ENCODE measurements at places on chromosomes 2 and 18.

GRCh38 chr2:173347305-173348168, 7.1 kb upstream of the CDCA7 start:
- DNase-seq: peak; percentile 94

- no peak for DNase-seq
Observed at GRCh38 chr2:173962583-173963110, 2.5 kb downstream of the SP3 start.

GRCh38 chr2:116499389-116499788, 1315.1 kb upstream of the DDX18 start:
- peak; percentile 27 for DNase-seq

DNA sequence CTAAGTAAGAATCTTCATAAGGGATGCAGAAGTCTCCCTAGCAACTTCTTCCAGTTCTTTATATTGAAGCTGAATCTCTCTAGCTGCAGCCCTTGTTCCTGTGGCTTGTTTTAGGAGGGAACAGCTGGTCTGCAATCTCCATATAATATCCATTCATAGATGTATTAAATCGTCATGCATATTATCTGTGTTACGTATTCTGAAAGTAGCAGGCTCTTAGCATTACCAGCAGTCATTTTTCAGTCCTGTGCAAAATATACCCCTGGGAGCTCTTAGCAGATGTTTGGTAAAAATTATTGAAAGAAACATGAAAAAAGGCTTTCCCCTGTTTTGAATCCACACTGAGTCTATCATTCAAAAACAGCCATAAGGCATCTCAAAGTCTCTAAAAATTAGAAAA, 385.3 kb downstream of the IRS1 start:
- DNase-seq: no peak

GRCh38 chr18:58866066-58866772, 1.5 kb downstream of the ZNF532 start:
- no peak for DNase-seq

DNA sequence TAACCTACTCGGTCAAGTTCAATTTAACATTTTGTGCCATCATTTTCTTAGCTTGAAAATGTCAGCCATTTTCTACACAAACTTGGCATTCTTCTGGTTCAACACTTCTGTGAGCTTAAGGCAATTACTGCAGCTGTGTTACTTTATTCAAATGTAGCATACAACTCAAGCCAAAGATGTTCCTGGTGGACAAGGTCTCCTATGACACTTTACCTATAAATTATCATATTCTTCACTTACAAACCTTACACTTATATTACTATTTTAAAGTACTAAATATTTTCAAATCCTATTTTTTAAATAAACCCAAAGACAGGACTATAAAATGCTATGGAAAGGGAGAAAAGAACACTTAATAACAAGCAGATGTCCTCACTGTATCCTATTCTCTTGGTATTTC, 1045.3 kb downstream of the TSN start:
- no peak for DNase-seq

DNA sequence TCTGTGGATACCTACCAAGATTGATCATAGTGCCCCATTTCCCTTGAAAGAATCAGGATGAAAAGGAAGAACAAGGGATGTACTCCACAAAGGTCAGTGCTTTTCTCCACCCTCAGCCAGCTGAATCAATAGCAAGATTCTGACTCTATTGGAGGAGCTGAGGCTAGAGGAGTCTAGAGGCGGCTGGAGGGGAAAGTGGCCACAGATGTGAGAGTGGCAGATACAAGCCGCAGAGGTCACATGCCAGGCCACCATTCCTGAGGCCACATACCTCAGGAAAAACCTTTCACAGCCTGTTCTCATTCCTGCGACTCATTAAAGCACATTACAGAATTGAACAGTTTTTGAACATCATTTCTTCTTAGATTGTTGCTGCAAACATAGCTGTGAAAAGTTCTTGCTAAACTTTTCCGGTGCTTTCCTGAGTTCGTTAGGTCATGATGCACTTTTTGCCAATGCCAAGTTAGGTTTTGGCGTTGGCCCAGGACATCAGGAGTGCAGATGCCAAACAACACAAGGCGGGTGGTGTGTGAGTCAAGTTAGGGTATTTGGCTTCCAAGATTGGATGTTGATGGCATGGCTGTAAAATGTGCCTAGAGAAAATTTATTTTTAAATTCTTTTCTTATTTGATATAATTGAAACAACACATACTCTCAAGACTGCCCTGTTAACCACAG, 160.7 kb upstream of the SP5 start:
- DNase-seq: no peak

- no peak for DNase-seq
Observed at GRCh38 chr2:169637620-169638019, 53.5 kb downstream of the PPIG start.

- DNase-seq: no peak
Observed at GRCh38 chr18:56035546-56035945, 447.6 kb upstream of the TCF4 start.

GRCh38 chr18:44885507-44885906, 204.8 kb downstream of the SETBP1 start:
- no peak for DNase-seq

- DNase-seq: no peak
Observed at GRCh38 chr18:76306685-76307292, 188.3 kb downstream of the ZNF516 start.

GRCh38 chr2:145402706-145403277, 882.9 kb upstream of the ZEB2 start:
- DNase-seq: no peak

- no peak for DNase-seq
Observed at GRCh38 chr2:111159641-111160040, 38.9 kb downstream of the BCL2L11 start.

DNA sequence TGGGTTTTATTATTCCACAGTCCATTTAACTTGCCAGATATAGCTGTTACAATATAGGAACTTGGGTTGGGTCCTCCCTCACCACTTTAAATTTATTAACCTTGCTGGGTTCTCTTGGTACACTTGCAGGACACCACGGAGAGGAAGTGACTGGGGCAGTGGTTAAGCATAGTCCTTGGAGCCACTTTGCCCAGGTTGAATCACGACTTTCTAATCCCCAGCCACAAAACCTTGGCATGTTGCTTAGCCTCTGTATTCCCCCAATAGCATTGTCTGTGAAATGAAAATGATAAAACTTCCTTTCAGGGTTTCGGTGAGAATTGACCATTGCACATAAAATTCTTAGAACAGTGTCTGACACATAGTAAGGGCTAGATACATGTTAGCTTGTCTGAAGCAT, 221.2 kb downstream of the IRS1 start:
- no peak for DNase-seq

GRCh38 chr18:13108330-13108729, 110.2 kb upstream of the LDLRAD4 start:
- no peak for DNase-seq

DNA sequence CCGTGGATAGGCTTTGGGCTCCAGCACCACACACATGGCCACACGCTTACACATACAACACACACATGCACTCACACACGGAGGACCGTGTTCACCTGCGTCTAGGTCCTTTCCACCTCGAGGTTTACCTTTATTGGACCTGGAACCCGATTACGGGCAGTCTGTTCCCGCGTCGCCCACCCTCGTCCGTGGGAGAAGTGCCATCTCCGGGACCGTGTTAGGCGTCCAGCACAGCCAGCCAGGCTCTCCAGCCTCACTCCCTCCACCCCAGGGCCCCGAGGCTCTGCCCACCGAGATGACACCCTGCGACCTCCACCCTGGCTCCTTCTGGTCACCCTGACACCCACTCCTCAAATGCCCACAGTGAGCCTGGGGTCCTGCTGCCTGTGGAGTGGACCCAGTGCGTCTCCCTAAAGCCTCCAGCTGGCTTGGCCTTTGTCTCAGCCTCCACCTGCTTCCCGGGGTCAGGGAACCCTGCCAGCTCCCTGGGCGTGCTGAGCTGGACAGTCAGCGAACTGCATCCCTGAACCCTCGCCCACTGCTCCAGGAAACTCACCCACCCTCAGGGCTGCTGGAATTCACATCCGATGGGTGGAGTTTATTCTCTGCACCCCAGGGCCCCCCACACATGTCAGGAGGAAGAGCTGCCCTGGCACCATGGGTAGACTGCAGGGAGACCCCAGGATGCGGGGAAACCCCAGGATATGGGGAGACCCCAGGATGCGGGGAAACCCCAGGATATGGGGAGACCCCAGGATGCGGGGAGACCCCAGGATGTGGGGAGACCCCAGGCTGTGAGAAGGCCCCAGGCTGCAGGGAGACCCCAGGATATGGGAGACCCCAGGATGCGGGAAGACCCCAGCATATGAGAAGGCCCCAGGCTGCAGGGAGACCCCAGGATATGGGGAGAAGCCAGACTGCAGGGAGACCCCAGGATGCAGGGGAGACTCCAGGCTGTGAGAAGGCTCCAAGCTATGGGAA, 33.0 kb downstream of the ADI1 start:
- DNase-seq: no peak

DNA sequence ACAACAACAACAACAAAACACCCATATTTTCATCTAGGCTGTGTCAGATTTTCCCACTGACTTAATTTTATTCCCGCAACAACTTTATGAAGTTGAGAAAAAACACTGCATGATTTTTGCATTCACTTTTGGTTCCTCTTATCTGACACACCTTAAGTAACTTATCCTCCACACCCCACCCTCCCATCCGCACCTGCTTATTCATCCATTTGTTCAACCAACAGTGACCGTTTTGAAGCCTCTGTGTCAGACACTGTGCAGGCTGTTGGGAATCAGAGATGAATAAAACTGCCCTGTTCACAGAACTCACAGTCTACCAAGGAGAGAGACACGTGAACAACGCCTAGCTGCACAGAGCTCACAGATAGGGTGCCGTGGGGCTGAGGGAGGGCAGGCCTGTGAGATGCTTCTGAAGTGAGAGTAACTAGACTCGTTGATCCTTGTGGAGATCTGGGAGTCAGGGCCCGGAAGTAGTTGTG, 7.4 kb downstream of the CNNM4 start:
- no peak for DNase-seq

DNA sequence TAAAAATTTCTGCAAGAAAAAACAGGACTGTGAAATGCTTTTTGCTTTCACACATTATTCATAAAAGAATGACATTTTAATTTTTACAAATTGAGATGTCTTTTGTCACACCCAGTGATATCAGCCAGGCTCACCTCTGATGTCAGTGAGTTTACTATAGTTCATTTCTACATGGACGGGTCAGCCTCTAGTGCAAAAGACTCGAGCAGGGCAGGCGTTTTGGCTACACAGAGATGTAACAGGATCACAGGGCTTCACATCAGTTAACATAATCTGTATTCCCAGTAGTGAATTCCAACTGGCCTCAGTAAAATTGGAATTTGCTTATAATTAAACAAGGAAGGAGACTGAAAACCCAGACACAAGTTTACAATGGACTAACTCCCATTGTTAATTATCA, 275.6 kb upstream of the ZSWIM2 start:
- no peak for DNase-seq

DNA sequence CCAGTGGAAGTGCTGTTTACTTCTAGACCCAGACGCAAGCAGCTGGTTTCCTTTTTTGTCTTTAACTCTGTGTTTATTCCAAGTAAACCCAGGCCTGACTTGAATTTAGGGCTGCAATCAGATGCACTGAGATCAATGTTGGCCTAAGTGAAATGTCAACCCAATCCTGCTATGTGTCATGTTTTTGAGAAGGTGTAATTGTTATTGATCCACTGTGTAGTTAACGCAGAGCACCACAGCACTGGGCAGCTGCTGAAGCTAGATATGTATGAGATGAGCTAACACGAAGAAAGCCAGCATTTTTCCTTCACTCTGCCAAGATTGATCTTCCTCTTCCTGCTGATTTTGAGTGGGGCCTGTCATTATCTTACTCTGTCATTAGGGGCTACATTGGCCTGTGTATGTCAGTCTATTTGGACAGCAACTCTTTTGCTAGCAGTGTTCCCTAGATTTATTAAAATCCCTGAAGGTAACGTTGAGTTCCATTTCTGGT, 18.9 kb upstream of the DLX1 start:
- peak; percentile 82 for DNase-seq

All from NCI-H146 (cell line).